ENCODE measurements at places on chromosomes 1 and 21.
A peak's percentile ranks its signal among the peaks of the same experiment; 100 is the strongest.

DNA sequence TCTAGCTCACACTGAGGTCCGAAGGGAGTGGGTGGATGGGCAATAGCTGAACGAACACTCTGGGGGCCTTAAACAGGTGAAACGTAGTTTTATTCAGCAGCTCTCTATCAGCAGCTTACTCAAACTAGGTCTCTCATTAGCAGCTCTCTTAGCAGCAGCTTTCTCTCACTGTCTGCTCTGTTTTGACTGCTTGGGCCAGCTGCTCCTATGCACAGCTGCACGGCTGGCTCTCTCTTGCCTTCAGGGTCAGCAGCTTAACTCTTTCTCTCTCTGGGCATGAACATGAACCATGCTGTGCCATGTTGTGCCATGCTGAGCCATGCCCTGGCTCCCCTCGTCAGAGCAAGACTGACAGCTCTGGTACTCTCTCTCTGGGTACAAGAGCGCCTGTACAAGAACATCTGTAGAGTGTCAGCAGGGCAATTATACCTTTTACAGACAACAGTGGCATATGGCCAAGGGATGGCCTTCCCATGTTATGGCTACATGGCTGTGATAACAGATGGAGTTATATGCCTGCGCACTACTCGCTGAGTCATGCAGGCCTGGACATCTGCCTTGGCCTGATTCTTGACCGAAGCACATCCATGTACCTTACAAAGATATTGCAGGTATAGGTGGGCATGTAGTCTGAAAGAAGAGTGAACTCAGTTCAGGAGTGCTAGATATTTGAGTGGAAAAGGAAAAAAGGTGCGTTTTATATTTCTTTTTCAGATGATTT is 152.4 kb downstream of the LEPR start:
- no peak for DNase-seq

GRCh38 chr1:178581351-178582303 is 68.7 kb downstream of the TEX35 start:
- no peak for DNase-seq

DNA sequence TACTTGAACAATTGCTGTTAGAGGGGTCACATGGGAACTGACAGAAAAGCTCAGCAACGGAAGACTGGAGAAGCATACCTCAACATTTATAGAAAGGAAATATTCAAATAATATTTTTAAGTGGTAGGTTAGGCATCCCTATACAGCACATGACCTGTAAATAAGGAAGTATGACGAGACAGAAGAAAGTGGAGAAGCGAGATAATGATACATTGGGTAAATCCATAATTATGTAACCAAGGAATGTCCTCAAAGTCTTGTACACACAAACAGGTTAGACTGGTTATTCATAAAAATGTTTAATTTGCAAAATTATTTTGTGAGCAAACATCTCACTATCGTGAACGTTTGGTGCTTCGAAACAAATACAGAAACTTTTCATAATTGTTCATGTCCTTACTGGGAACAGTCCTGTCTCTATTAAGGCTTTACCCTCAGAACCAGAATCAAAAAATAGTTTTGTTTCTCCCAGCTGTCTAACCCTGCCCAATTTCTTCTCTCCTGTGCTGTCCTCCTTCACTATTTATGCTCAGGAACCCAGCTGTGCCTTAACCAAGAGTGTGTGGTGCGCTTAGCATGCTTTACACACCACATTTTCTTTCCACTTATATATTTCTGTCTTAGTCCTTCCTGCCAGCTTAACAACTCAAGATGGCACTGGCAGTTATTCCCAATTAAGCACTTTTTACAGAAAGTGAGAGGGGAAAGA is 10.2 kb downstream of the KMO start:
- no peak for DNase-seq

DNA sequence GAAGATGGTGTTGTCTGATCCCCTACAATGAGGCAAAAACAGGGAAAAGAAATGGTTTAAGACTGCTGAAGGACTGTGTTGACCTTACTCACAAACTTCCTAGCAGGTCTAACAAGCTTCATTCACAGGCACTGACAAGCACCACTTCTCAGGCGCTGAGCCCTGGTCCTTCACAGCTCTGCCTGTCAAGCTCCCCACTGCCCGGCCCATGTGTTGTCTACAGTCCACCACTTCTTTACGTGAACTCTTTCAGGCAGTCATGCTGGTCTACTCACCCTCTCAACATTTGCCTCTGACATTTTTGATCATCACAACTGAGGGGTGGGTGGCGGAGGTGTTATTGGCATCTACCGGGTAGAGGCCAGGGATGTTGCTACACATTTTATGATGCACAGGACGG is 40.7 kb upstream of the MYBPHL start:
- no peak for DNase-seq

DNA sequence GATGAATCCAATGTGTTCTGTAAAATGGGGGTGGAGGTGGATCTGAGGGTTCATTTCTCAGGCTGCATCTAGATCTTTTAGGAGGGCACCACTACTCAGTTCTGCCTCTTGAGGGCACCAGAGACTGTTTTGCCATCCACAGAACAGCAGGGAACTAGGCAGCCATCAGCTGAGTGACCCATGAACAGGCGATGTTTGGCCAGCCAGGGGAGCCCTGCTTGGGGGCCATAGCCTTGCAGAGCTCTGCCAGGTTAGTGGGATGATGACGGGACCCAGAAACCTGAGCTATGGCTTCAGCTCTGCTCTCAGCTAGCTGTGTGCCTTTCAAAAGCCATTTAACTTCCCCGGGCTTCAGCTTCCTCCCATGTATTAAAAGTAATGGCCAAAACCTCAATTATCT is 13.4 kb upstream of the NOS1AP start:
- DNase-seq = peak; percentile 40

- DNase-seq = no peak
These were observed 37.4 kb upstream of the NTPCR start for GRCh38 chr1:232912845-232913580.

DNA sequence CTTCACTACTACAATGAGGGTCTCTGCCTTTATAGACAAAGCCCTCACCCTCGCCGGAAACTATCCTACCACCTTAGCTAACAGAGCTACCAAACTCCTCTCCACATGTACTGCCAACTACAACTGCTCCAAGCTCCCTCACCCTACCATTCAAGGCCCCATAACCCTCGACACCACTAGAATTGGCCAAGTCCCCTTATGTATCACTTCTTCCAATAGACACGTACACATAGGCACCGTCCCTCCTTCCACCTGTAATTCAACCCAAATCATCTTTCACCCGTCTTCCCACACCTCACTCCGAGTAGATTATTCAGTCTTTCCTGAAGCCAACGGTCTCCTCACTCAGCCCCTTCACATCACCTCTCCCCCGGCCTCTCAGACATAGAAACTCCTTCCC is 19.7 kb upstream of the CA6 start:
- no peak for DNase-seq

GRCh38 chr1:26608895-26609294 is 79.3 kb downstream of the RPS6KA1 start:
- DNase-seq = no peak

DNA sequence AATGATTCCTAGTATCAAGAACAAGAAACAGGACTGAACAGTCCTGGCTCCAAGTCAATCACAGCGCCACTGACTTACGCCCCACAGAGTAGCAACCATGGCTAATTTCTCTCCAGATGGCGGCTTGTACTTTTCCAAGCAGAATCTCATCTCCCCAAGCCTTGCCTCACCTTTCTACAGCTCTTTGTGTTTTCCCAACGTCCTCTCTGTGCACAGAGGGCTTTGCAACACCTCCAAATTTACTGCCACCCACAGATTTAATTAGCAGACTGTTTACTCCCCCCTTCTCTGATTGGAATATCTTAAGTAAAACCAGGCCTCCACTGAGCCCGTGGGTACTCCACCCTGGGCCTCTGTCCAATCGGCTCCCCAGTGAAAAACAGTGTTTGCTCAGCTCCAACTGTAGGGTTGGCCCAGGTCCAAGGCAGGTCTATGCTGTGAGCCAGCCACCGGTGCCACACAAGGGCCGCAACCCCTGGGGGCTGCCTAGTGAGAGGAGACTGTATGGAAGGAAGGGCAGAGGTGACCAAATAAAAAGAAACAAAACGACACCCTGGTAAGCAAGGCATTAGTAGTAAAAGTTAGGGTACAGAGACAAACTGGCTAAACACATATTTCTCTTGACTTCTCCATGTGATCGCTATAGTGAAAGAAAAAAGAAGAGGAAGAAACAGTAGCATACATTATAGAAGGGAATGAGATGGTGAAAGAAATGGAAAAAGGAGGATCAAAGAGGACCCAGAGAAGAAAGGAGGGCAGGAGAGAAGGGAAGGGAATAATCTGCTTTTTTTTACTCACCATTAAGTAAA is 128.4 kb upstream of the SOD1 start:
- no peak for DNase-seq

Measured in CD4-positive, alpha-beta T cell treated with Interleukin-15 for 4 hours (primary cell).